LoVo (cell line): ENCODE measurements at places on chromosomes 7 and 10.

DNA sequence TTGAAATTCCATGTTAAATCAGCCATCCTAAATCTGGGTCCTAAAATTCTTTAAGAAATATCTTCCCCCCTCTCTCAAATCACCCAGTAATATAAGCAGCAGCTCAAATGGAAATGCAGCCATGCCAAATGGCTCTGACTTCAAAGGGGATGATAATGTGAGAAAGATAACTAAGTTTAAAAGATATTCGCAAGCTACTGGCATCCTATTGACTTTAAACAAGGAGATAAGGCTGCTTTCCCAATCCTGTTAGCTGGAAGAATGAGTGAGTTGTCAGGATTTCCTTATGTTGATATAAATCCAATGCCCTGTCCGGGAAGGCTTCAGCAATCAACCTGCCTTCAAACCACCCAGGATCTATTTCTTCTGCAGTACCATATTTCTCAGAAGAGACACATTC lies 172.0 kb downstream of the FANK1 start:
- no peak for DNase-seq

- DNase-seq: no peak
These were observed 146.2 kb downstream of the PTPN20 start for GRCh38 chr10:47057471-47057870.

DNA sequence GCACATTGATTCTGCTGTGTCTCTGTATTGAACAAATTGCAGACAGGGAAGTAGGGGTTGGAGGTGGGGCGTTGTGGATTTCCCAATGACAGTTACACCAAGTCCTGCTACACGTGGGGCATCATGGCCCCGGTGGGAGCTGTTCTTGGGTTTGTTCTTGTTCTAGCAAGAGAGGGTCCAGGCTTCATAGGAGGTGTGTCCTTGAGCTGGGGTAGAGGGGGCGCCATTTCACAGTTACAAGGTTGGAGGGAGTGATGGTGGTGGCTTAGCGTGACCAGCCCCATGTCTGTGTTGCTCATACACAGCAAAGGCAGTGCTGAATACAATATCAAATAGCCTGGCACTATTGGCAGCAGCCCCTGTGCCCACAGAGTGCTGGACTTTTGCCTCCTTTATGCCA lies 15.7 kb downstream of the SH2D4B start:
- no peak for DNase-seq

DNA sequence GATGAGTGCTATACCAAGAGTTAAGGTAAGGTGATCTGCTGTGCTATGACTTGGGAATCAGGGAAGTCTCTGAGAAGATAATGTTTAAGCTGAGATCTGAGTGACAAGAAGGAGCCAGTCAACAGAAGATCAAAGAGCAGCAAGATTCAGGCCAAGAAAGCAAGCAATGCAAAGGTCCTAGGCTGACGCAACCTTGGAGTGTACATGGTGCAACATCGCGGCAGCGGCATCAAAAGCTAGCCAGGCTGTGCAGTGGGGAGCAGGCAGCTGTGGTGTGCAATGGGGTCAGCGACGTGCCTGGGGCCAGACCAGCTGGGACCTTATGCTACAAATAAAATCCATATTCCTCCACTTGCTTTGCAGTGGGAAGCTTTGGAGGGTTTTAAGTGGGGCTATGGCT lies 324.1 kb downstream of the LRMDA start:
- DNase-seq: no peak

GRCh38 chr10:130177250-130177649 lies 41.1 kb downstream of the GLRX3 start:
- DNase-seq: no peak

DNA sequence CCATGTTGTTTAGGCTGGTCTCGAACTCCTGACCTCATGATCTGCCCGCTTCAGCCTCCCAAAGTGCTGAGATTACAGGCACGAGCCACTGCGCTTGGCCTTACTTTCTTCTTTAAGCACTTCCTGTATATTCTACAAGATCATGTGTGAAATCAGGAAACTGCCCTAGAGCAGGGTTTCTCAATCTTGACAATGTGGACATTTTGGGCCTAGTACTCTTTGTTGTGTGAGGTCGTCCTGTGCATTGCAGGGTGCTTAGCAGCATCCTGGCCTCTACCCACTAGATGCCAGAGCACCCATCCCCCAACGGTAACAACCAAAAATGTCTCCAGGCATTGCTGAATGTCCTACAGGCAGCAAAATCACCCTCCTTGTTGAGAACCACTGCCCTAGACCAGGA lies 24.7 kb downstream of the RRP12 start:
- DNase-seq: no peak

- no peak for DNase-seq
These were observed 130.1 kb upstream of the VWC2 start for GRCh38 chr7:49643321-49643720.

GRCh38 chr10:488933-489215 lies 200.6 kb downstream of the DIP2C start:
- DNase-seq: no peak
